Hippocampal formation (tissue), 2 donors: ENCODE measurements at places on chromosomes 1 and 21.

- no peak for DNase-seq
Measured at GRCh38 chr1:234854645-234855039, 244.7 kb upstream of the IRF2BP2 start.

GRCh38 chr1:203158960-203159665 is 16.5 kb downstream of the MYBPH start:
- no peak for DNase-seq

DNA sequence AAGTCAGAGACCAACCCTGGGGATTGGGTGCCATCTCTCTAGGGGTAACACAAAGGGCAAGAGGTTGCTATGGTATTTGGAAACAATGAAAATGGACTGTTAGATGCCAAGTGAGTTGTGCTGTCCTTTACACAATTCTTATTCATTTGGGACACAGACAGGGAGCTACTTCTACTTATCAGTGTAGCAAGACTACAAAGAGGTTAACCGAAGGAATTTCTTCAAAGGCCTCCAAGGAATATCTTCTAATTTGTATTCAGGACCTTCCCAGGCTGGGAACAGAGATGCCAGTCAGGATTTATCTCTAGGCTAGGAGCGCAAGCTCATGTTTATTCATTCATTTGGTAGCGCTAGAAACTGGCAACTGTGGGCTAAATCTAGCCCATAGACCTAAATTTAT is 2.6 kb downstream of the NAXE start:
- DNase-seq = no peak

- no peak for DNase-seq
Measured at GRCh38 chr1:83897516-83897915, 101.4 kb downstream of the TTLL7 start.

- DNase-seq = no peak
Measured at GRCh38 chr1:87052961-87053360, 138.5 kb downstream of the HS2ST1 start.

DNA sequence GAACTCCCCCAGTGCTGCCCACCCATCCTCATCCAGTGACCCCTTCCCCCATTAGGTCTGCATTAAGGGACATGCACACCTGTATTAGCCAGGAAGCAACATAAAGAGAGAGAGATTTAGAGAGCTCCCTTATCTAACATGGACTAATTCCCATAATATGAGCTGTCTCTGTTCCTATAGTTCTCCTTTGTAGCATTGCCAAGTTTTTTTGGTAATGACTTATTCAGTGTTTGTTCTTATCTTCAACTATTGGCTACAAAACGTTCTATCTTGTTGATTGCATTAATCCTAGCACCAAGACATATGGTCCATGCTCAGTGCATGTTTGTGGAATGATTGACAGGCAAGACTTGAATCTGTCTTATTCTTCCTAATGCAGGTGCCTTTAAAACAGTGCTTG is 264.0 kb downstream of the ADGRL2 start:
- no peak for DNase-seq

DNA sequence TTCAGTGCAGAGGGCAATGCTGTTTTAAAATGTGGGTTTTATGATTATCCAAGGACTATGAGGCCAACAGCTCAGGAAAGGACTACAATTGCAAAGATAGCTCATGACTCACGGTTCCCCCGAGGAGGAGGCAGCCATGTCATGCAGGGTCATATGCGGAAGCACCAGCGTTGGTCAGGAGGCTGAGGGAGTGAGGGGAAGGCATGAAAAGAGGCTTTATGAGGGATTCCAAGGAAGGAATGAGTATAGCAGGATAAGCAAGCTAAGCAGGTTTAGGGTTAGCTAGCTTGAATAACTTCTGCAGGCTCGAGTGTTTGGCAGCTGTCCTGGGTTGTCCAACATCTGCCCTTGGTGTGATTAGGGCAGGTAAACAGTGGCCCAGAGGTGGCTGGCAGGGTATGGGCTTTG is 495.1 kb downstream of the SETD4 start:
- no peak for DNase-seq
